ENCODE measurements at places on chromosomes 1 and 21.

DNA sequence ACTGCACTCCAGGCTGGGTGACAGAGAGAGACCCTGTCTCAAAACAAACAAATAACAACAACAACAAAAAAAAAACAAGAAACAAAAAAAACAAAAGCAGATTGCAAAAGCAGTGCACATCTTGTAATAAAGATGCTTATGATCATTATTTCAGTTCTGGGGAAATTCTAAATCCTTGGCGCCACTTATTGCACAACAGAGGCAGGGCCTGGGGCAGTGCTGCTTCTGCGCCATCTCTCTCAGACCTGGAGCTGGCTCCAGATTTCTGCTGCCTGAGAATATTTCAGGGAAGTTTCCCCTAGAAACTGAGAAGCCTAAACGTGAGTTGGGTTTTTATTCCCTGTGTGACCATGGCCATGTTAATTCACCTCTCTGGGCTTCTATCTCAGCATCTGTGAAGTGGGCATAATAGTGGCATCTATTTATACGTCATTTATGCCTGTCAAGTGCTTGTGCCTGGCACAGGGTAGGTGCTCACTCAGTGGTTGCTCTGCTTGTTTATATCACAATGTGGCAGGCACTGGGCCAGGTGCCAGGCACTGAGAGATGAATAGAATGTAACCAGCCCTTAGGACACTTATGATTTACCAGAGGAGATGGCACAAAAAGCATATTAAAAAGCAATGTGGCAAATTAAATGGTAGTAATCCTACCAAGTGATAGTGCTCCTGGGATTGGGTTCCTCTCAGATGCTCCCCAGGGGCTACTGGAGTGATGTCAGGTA, 67.9 kb downstream of the MDM4 start:
- DNase-seq: no peak

DNA sequence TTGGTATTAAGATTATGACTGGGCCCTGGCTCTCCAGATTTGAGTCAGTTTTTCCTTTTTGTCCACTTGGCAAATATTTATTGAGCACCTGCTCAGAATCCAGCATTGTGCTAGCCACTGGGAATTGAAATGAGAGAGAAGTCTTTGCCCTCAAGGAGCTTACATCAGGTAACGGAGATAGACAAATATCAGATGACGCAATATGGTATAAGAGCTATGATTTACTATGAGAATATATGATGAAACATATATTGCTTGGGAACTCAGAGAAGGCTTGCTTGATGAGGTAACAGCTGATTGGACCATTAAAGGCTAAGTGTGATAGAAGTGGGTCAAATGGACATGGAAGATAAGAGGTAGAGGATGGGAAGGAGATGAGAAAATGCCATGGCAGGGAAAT, 41.0 kb upstream of the GPR88 start:
- DNase-seq: no peak

DNA sequence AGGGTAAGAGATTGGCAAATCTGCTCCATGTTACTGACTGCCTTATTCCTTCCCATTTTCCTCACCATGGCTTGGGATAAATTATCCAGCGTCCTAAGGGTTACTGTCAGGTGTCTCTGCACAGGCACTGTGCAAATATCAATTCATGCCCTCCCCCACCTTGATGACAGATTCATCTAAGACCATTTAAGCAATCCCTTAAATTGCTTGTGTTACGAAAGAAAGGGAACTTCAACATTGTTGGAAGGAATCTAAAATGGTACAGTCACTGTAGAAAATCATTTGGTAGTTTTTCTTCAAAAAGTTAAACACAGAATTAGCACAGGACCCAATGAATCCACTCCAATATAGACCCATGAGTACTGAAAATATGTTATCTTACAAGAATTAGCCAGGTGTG, 17.6 kb upstream of the MTARC2 start:
- no peak for DNase-seq

DNA sequence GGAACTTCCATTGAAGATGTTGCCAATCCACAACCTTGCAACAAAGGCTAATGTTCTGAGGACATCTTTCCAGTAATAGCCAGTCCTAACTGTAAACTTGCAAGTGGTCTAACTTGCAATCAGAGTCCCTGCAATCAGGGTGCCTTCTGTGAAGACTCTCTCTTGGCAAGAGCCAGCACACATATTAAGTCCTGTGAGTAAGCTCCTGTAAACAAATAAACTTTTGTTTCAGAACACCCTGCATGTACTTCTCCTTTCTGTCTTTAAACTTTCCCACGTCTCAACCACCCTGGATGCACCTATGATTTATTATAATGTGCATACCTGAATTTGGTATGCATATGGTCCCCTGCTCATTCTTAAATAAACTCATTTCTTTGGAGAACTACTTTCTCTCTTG, 9.1 kb downstream of the GBP7 start:
- no peak for DNase-seq

DNA sequence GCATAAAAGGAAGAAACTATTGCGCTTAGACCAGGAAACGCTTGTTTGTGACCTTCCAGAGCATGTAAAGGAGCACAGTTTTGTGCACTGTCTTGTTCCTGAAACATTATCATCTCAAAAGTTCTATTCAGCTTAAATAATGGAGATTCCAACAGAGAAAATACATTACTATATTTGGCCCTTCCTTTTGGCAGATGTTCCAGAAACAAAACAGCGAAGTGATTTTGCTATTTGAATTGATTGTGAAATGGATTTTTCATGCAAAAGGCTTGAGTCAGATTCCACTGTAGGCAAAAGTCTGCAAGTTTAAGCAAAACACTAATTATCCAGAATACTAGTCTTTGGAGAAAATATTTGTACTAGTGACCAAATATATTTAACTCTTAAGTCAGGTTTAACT, 80.3 kb upstream of the PTBP2 start:
- DNase-seq: no peak

GRCh38 chr1:9238134-9238533, 3.6 kb downstream of the H6PD start:
- DNase-seq: no peak

DNA sequence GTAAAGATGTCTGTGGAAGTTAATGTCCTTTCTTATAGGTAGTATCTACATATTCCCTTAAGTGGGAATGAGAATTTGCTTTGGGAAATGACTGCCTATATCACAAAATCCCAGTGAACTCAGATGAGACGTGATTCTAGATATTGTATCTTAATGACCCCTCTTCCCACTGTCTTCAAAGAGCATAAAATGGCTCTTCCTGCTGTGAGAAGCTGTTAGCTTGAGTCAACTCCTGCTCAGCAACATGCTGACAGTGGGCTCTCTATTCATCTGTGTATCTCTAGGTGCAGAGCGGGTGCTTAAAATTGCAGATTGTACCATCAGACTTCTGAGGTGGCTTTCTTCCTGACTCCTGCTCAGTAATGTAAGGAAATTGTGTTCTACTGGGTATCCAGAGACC, 100.6 kb downstream of the SPAG17 start:
- DNase-seq: no peak

DNA sequence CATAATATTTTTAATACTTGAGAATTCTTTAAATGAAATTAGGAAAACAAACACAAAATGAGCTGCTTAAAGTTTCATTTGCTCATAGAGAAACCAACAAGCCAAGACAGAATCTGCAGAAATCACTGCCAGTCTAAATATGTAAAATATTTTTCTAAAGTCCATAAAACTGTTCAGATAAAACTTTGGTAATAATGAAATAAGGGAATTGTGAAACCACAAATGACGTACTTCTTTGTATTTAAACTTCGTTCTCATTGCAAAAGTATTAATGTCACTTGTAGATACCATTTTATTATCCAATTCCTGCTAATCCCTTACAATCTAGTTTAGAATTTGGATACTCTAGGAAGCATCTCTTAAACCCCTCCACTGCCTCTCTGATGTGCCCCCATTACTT, 234.5 kb upstream of the NEGR1 start:
- no peak for DNase-seq

GRCh38 chr1:25106352-25106751, 126.0 kb downstream of the SYF2 start:
- DNase-seq: no peak

GRCh38 chr1:51535006-51535592, 16.0 kb upstream of the EPS15 start:
- peak; percentile 19 for DNase-seq

All from activated CD4-positive, alpha-beta T cell treated with anti-CD3 and anti-CD28 coated beads, Interleukin-2, amount 50 U/mL, for 4 hours (primary cell).